ENCODE measurements at places on chromosomes 1 and 21.

GRCh38 chr1:231971397-231972110, 345.0 kb downstream of the DISC1 start:
- DNase-seq: no peak

- DNase-seq: no peak
Measured at GRCh38 chr1:234979296-234980279, 149.0 kb downstream of the TOMM20 start.

- no peak for DNase-seq
Measured at GRCh38 chr1:244210884-244211558, 159.9 kb downstream of the ZBTB18 start.

GRCh38 chr1:5150191-5150590, 495.8 kb downstream of the AJAP1 start:
- DNase-seq: no peak

DNA sequence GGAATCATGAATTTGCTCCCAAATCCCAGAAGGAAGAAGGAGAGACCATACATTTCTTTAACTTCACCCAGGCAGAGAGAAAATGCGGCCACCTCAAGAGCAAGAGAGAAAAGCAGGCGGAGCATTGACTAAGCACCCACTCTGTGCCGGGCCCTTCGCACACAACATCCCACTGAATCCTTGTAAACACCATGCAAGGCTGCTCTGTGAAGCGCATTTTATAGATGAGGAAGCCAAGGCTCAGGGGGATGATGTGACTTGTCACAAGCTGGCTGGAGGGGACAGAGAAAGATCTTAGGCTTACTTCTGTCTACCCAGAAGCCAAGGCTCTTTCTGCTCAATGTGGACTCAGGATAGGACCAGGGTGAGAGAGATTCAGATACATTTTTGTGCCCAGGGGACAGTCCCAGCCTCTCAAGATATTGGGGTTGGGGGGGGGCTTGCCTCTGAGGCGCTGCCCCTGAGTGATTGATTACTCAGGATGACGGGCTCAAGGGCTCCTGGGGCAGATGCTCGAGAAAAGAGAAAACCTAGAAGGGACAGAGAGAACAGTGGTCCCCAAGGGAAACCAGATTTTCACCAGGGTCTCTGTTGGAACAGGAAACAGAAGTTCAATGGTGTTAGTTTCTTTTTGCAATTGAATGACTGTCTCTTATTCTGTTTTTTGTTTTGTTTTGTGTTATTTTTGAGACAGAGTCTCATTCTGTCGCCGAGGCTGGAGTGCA, 19.5 kb downstream of the PADI2 start:
- no peak for DNase-seq

GRCh38 chr1:228542376-228542775, 55.2 kb downstream of the RNF187 start:
- DNase-seq: no peak

GRCh38 chr1:844472-845026, 79.2 kb upstream of the SAMD11 start:
- DNase-seq: no peak

Data from kidney glomerular epithelial cell (primary cell).